Tibial nerve (tissue), 4 donors: ENCODE measurements at places on chromosomes 11 and 22. TPM values are rescaled to one million over a fixed set of nuclear protein-coding genes. Genes with fewer than 3 reads are reported as not detected.

The NPTXR gene
- 12.3 TPM for total RNA-seq

The TEX54 gene
- not detected for total RNA-seq

The OR2AT4 gene
- total RNA-seq = 2.3 TPM

The MMP7 gene
- total RNA-seq = not detected

The LRP5 gene
- total RNA-seq = 37.1 TPM

The MIF gene
- 160 TPM for total RNA-seq

The PDGFB gene
- total RNA-seq = 22.2 TPM

The CALCB gene
- not detected for total RNA-seq

The KCNJ1 gene
- total RNA-seq = not detected

The TEAD1 gene
- 127 TPM for total RNA-seq

The OR52E8 gene
- not detected for total RNA-seq

The GGTLC2 gene
- total RNA-seq = not detected

The PMM1 gene
- total RNA-seq = 88.1 TPM

The OR10A2 gene
- not detected for total RNA-seq

The HPX gene
- total RNA-seq = 1.0 TPM

The UBASH3B gene
- 1.7 TPM for total RNA-seq

The SLC22A8 gene
- total RNA-seq = not detected

The SMTNL1 gene
- total RNA-seq = not detected

The PICK1 gene
- 32.1 TPM for total RNA-seq

The TRIM6 gene
- 1.2 TPM for total RNA-seq

The MS4A3 gene
- not detected for total RNA-seq

The P2RX3 gene
- 0.22 TPM for total RNA-seq

The SORL1 gene
- 18.8 TPM for total RNA-seq

The ELMOD1 gene
- 1.0 TPM for total RNA-seq

The RIMBP3B gene
- total RNA-seq = not detected

The ZNRF3 gene
- total RNA-seq = 22.8 TPM

The CYP2D6 gene
- total RNA-seq = 1.1 TPM

The SSH3 gene
- total RNA-seq = 44.1 TPM

The PNPLA3 gene
- total RNA-seq = 1.5 TPM

The RTCB gene
- total RNA-seq = 48.6 TPM

The COMMD9 gene
- total RNA-seq = 36.9 TPM

The P2RX6 gene
- 0.63 TPM for total RNA-seq

The ALG9 gene
- 26.7 TPM for total RNA-seq

The UBQLNL gene
- total RNA-seq = 3.7 TPM

The P4HA3 gene
- total RNA-seq = not detected

The NAALADL1 gene
- 38.9 TPM for total RNA-seq

The APOBEC3H gene
- total RNA-seq = not detected

The MMP11 gene
- total RNA-seq = 7.3 TPM

The ARHGAP8 gene
- 5.7 TPM for total RNA-seq

The MS4A4E gene
- 15.9 TPM for total RNA-seq

The HSD17B12 gene
- total RNA-seq = 67.7 TPM

The RASGRP2 gene
- total RNA-seq = 68.0 TPM

The CALCA gene
- total RNA-seq = not detected

The DRG1 gene
- 54.3 TPM for total RNA-seq

The HEPACAM gene
- 14.4 TPM for total RNA-seq

The LMNTD2 gene
- 1.3 TPM for total RNA-seq

The OTOG gene
- not detected for total RNA-seq

The IRF7 gene
- total RNA-seq = 9.0 TPM

The TMA7B gene
- not detected for total RNA-seq
